ENCODE measurements at places on chromosomes 2 and 18.

DNA sequence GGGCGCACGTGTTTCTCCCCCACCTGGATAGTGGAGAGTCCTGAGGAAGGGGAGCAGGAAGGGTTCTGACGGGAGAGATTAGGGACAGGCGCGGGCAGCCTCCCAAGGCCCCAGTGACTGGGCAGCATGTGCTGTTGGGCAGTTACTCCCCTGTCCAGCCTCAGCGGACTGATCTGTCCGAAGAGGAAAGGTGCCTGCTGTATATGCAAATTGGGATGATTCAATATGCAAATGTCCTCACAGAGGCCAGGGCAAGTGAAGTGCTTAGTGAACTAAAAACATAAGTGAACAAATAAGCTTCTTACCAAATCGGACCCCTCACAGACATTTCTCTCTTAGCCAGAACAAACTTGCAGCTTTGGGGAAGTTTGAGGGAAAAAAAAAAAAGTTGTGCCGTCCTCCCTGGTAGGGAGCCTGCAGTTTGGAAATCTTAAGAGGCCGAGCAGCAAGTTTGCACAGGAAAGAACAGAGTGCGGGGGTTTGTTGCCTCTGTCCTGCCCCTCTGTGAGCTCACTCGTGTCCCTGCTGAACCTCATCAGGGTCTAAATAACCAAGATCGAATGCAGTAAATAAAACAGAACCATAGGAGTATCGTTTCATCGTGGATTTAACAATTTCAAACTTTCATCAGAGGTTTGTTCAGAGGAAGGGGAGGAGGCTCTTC, 141.4 kb downstream of the KCTD1 start:
- H3K4me1 ChIP-seq: no peaks in the 10 kb centered on the region
- H3K27me3 ChIP-seq: no peaks in the 10 kb centered on the region
- H3K4me3 ChIP-seq: no peak overlapping the region
- no peak for DNase-seq
- no peaks in the 10 kb centered on the region for H3K36me3 ChIP-seq

DNA sequence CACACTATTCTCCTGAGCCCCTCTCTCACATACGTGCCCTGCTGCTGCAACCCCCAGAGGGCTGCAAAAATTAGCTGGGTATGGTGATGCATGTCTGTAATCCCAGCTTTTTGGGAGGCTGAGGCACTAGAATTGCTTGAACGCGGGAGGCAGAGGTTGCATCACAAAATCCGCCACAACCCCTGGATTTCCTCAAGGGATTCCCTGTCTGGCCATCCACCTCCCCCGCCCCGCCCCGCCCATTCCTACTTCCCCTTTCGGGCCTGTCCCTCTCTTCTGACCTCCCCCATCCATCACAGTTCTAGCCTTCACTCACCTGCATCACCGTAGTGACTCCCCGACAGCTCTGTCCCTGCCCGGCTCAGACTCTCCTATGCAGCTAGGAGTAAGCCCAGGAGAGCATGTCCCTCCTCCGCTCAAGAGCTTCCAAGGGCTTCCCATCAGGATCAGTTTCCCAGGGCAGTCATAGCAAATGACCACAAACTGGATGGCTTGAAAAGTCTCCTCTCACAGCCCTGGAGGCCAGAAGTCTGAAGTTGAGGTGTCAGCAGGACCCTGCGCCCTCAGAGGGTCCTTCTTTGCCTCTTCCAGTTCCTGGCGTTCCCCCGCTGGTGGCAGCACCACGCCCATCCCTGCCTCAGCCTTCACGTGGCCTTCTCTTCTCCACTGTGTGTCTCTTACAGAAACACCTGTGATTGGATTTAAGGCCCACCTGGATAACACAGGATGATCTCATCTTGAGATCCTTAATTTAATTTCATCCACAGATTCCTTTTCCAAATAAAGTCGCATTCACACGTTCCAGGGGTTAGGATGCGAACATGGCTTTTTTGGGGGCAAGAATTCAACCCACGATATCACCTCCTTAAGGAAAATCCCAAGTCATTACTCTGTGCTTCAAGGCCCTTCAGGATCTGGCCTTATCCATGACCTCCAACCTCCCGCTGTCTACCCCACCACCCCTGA, 58.5 kb downstream of the HS1BP3 start:
- peaks cover 9% of the 10 kb centered on the region for H3K36me3 ChIP-seq
- no peaks in the 10 kb centered on the region for H3K27me3 ChIP-seq
- no peak for DNase-seq
- H3K4me1 ChIP-seq: peaks cover 67% of the 10 kb centered on the region
- H3K4me3 ChIP-seq: no peak overlapping the region
- H3K27ac ChIP-seq: no peak overlapping the region

DNA sequence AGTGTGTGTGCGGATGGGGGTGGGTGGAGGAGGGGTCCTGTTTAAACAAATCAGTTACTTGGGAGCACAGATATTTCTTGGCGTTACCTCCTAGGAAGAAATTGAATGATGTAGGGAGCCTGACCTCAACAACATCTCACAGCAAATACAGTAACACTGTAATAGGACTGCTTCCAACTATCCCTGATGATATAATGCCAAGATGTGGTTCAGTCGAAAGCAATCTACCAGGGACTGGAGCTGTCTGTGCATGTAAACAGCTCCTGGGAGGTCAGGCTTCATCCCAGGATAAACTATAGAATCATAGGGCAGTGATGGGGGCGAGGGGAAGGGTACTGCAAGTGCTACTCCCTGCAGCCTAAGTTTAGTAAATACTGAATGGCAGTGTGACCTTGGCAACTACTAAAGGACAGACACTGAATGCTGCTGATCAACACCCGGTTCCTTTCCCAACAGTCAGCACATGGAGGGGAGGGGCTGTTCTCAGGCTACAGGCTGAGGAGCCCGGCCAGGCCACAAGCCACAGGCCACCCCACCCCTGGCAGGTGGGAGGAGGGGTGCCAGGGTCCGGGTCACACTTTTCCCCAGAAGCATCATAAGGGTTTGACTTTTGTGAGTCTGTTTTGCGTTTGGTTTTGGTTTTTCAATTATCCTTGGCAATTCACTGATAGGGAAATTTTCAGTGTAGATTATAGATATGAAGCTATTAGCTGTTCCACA, 85.3 kb upstream of the ZNF397 start:
- H3K27me3 ChIP-seq: 0 out of 2 replicates have a peak, but pooled peaks cover 6% of the 10 kb centered on the region
- H3K36me3 ChIP-seq: no peaks in the 10 kb centered on the region
- H3K4me3 ChIP-seq: no peak overlapping the region
- no peak overlapping the region for H3K27ac ChIP-seq
- DNase-seq: no peak
- H3K4me1 ChIP-seq: no peaks in the 10 kb centered on the region

DNA sequence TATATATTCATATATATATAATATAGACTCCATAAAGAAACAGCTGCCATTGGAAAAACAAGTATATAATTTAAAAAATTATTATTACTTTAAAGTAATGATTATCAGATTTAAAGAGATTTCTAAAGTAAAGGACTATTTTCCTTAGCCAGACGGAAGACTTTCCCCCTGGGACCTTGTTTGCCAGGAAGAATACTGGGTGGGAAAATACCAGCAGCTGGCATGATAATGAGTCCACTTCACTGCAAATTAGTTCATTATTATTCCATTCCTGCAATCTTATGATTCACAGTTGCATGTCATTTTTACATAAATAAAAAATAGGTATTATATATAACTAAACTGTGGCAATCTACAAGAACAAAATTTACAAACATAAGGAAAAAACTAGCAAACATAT, 339.8 kb upstream of the CDH7 start:
- H3K4me3 ChIP-seq: no peak overlapping the region
- DNase-seq: no peak
- H3K27ac ChIP-seq: no peak overlapping the region
- no peaks in the 10 kb centered on the region for H3K4me1 ChIP-seq

- peak overlapping the region; percentile 15 for H3K27ac ChIP-seq
- peaks cover 22% of the 10 kb centered on the region for H3K4me1 ChIP-seq
- no peaks in the 10 kb centered on the region for H3K36me3 ChIP-seq
Measured at GRCh38 chr2:239025096-239025801, 177.4 kb downstream of the TWIST2 start.

- H3K27me3 ChIP-seq: peaks cover 40% of the 10 kb centered on the region
- no peaks in the 10 kb centered on the region for H3K36me3 ChIP-seq
- no peak overlapping the region for H3K27ac ChIP-seq
- DNase-seq: no peak
Measured at GRCh38 chr2:110973262-110973661, 147.5 kb upstream of the BCL2L11 start.

GRCh38 chr2:46079985-46080560, 217.1 kb upstream of the EPAS1 start:
- H3K4me1 ChIP-seq: peaks cover 47% of the 10 kb centered on the region
- H3K27me3 ChIP-seq: no peaks in the 10 kb centered on the region
- DNase-seq: no peak
- peaks cover 37% of the 10 kb centered on the region for H3K36me3 ChIP-seq
- no peak overlapping the region for H3K4me3 ChIP-seq

GRCh38 chr2:134261398-134262131, 7.7 kb downstream of the MGAT5 start:
- no peaks in the 10 kb centered on the region for H3K36me3 ChIP-seq
- H3K4me3 ChIP-seq: no peak overlapping the region
- H3K27me3 ChIP-seq: no peaks in the 10 kb centered on the region
- peak; percentile 18 for DNase-seq
- H3K4me1 ChIP-seq: peaks cover 15% of the 10 kb centered on the region

DNA sequence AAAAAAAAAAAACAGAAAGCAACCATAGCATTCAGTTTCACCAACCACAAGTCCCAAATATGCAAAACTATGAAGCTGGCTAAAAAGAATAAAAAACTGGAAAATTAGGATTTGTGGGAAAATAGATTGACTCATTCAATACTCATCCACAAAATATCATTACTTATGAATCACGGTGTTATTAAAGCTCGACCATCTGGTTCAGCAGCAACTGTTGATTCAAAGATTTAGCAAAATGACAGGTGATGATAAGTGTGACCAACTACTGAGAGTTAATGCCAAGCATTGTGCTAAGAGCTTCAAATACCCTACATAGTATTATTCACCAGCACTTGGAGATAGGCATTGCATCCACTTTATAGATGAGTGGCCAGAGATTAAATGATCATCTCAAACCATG, 26.2 kb upstream of the XDH start:
- H3K27ac ChIP-seq: no peak overlapping the region
- H3K27me3 ChIP-seq: no peaks in the 10 kb centered on the region
- no peaks in the 10 kb centered on the region for H3K4me1 ChIP-seq

DNA sequence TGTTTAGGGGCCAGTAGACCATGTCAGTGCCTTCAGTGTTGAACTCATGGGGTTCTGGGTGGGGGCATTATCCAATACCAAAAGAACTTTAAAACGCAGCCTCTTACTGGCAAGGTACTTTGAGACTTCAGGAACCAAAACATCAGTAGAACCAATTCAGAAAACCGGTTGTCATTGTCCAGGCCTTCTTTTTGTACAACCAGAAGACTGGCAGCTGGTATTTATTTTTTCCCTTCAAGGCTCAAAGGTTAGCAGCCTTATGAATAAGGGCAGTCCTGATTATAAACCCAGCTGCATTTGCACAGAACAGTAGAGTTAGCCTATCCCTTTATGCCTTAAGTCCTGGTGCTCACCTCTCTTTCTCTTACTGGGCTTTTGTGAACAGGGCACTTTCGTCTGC, 113.8 kb upstream of the EML6 start:
- no peak for DNase-seq
- H3K4me1 ChIP-seq: peaks cover 26% of the 10 kb centered on the region
- H3K27ac ChIP-seq: no peak overlapping the region
- H3K27me3 ChIP-seq: no peaks in the 10 kb centered on the region
- no peak overlapping the region for H3K4me3 ChIP-seq

- DNase-seq: no peak
- H3K27me3 ChIP-seq: no peaks in the 10 kb centered on the region
- H3K4me3 ChIP-seq: no peak overlapping the region
- no peaks in the 10 kb centered on the region for H3K4me1 ChIP-seq
- H3K36me3 ChIP-seq: no peaks in the 10 kb centered on the region
Measured at GRCh38 chr18:63293935-63294334, 25.6 kb downstream of the BCL2 start.

- H3K36me3 ChIP-seq: peaks cover 19% of the 10 kb centered on the region
- no peak overlapping the region for H3K27ac ChIP-seq
- peaks cover 24% of the 10 kb centered on the region for H3K4me1 ChIP-seq
- H3K4me3 ChIP-seq: no peak overlapping the region
- H3K27me3 ChIP-seq: no peaks in the 10 kb centered on the region
Measured at GRCh38 chr18:62894681-62895390, 179.5 kb downstream of the PHLPP1 start.

- H3K4me1 ChIP-seq: peaks cover 50% of the 10 kb centered on the region
- DNase-seq: peak; percentile 17
- no peaks in the 10 kb centered on the region for H3K27me3 ChIP-seq
- no peak overlapping the region for H3K27ac ChIP-seq
Measured at GRCh38 chr2:234626566-234627130, 129.8 kb upstream of the ARL4C start.

- H3K27ac ChIP-seq: no peak overlapping the region
- no peak for DNase-seq
- H3K4me1 ChIP-seq: no peaks in the 10 kb centered on the region
- no peaks in the 10 kb centered on the region for H3K36me3 ChIP-seq
- H3K27me3 ChIP-seq: no peaks in the 10 kb centered on the region
Measured at GRCh38 chr2:209344349-209344748, 79.5 kb upstream of the MAP2 start.

GRCh38 chr18:6261938-6262337, 152.8 kb downstream of the L3MBTL4 start:
- no peaks in the 10 kb centered on the region for H3K36me3 ChIP-seq
- H3K4me1 ChIP-seq: no peaks in the 10 kb centered on the region
- H3K27me3 ChIP-seq: no peaks in the 10 kb centered on the region

Data from SJSA1 (cell line).